Kidney (tissue), 22 donors: ENCODE measurements at places on chromosomes 1 and 21.
A peak's percentile ranks its signal among the peaks of the same experiment; 100 is the strongest.

- DNase-seq, result no peak
Measured at GRCh38 chr1:68278221-68278620, 45.9 kb upstream of the WLS start.

GRCh38 chr1:233695901-233696300, 82.0 kb downstream of the KCNK1 start:
- no peak for DNase-seq

DNA sequence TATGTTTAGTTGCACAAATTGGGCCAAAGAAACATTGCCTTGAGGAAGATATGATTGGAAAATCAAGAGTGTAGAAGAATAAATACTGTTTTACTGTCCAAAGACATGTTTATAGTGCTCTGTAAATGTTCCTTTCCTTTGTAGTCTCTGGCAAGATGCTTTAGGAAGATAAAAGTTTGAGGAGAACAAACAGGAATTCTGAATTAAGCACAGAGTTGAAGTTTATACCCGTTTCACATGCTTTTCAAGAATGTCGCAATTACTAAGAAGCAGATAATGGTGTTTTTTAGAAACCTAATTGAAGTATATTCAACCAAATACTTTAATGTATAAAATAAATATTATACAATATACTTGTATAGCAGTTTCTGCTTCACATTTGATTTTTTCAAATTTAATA, 43.0 kb downstream of the CD46 start:
- DNase-seq, result no peak

- DNase-seq, result no peak
Measured at GRCh38 chr1:39528082-39528481, 36.6 kb downstream of the BMP8A start.

DNA sequence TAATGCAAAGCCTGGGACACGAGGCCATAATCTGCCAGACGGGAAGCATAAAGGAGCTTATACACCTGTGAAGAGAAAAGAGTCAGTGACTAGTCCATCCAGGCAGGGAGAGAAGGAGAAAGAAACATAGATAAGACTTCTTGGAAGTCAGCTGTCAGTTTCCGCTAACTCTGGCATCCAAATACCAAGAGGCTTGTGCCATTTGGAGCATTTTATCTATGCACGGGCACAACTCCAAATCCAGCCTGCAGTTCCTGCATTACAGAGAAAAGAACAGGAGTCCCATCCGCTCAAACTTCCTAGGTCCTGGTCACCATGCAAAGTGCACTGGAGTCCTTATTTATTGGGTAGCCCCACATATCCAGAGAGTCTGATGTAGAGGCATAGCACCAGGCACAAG, 27.9 kb downstream of the SEC16B start:
- no peak for DNase-seq

GRCh38 chr1:17540255-17541001, 930 bp downstream of the ARHGEF10L start:
- DNase-seq, result peak; percentile 87

DNA sequence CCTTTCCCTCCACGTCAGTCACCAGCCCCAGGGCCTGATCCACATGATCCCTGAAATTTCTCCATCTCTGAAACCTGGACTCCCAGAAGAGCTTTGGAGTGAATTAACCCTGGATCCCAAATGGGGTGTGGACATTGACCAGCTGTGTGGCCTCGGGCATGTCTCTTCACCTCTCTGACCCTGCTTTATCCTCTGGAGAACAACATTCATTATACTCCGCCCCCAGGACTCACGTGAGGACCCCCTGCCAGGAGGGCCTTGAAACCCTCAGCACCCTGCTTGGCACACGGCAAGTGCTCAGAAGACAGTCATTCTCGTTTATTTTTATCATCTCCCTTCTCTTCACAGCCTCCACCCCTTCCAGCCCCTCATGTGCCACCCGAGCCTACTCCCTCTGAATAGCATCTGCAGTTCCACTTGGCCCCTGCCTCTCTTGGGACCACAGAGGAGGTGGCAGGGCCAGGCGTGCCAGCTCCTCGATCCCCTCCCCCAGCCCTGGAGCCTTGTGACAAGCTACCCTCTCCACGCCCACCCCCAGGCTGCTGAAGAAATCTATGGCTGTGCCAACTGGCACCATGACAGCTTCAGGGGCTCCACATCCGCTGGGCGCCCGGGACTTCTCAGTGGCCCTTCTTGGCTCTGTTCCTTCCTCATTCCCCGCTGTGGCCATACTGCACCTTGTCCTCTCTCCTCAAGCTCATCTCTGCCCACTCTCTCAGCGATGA, 18.0 kb downstream of the ADGRB2 start:
- peak; percentile 71 for DNase-seq

GRCh38 chr1:211133393-211133835, 534 bp downstream of the KCNH1 start:
- peak; percentile 75 for DNase-seq

DNA sequence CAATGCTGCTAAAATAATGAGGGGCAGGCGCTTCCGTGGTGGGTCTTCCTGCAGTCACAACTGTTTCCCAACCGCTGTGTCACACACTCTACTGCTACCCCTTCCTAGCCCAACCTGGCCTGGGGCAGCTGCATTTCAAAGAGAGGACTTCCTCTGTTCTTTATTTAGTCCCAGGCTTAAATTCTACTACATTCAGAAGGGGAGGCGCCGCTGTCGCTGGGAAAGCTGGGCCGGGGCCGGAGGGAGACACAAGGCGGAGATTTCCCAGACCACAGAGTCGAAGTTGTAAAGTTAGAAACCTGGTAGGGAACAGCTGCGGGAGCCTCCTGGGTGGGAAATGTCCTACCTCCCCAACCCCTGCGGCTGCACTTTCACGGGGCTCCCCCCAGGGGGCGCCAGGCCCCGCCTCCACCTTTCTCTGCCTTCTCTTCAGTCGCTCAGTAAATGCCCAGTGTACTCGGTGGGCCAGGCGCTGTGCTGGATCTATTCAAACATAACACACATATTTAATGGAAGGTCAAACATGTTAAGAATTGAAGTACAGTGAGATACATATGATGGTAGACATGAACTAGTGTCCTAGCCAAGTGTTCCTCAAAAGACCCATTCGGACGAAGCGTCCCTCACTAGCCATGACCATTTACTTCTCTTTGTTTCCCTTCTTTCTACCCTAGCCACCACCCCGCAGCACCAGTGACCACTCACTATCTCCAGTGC, 23.1 kb downstream of the DYRK3 start:
- DNase-seq, result no peak

DNA sequence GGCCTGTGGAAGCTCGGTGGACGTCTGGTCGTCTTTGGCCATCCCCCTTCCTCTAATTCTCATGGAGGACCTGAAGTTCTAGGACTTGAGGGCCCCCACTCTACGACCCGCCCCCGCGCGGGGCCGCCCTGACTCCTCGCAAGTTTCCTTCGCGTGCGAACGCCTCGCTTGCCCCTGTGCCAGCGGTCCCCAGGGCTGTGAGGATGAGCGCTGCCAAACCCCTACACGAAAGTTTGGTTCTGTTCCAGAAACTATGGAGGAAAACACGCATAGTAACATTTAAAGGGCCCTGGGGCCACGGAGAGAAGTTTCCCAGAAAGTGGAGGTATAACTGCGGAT, 304 bp upstream of the GNG12 start:
- no peak for DNase-seq

GRCh38 chr1:37475380-37476086, 1.2 kb downstream of the ZC3H12A start:
- peak; percentile 75 for DNase-seq

GRCh38 chr1:162667381-162668080, 35.3 kb downstream of the DDR2 start:
- no peak for DNase-seq

GRCh38 chr1:246786606-246787238, 62.5 kb downstream of the SCCPDH start:
- no peak for DNase-seq

GRCh38 chr1:171313319-171313834, 606 bp upstream of the FMO4 start:
- DNase-seq, result no peak

GRCh38 chr1:228009828-228010775, 3.3 kb downstream of the WNT3A start:
- peak; percentile 66 for DNase-seq

DNA sequence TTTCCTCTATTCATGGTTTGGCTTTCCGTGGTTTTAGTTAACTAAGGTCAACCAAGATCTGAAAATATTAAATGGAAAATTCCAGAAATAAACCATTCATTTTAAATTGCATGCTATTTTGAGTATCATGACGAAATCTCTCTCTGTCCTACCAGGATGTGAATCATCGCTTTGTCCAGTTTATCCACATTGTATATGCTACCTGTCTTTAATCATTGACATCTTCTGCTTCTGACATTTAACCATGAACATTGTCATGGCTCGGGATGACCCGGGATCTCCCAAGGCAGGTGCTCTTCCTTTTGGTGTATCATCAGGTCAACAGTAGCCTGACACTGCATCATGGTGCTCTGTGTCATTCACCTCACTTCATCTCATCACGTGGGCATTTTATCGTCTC, 125.5 kb upstream of the HNRNPU start:
- no peak for DNase-seq

DNA sequence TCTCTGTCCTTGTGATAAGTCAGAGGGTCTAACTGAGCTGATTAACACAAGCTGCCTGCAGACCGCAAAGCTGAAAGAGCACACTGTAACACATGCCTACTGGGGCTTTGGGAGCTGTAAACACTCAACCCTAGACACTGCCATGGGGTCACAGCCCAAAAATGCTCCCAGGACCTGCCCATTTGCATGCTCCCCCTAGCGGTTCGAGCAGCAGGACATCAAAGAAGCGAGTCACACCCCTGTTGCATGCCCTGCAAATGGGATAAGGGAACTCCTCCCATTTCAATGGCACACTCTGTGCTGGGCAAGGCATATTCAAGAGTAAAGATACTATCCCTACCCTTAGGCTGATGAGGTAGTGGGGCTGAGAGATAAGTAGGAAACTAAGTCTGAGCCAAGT, 22.8 kb downstream of the LCE3E start:
- DNase-seq, result no peak

DNA sequence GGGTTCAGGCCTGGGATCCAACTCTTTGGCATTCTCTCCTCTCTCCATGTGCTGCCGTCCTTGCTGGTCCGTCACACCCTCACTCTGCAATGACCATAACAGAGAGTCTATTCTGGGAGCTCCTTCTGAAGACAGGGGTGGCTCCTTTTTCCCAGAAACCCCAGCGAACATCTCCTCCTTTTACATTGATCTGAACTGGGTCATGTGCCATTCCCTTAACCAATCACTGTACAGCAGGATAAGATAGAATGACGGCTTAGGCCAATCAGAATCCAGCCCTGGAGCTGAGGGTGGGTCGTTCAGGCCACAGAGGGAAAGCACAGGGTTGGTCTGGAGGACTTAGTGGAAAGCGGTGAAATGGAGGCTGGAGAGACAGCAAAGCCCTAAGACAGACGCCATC, 740.1 kb downstream of the MATN1 start:
- DNase-seq, result no peak

DNA sequence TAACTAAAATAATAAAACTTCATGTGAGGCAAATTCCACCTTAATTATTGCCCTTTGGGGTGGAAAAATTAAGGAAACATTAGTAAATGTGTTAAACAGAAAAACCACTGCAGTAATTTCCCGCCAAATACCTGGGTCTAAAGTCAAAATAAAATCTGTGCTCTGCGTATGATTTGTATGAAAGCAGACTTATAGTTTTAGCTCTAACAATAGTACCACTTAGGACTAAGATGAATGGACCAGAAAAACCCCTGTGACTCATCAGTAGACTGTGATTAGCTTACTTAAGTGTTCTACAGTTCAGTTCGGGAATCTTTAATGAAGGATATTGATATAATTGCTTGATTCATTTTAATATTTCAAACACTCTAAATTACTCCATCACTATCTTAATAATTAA, 23.3 kb upstream of the C1orf105 start:
- no peak for DNase-seq

GRCh38 chr1:231040019-231040799, at the start of gene FAM89A:
Gene FAM89A (minus strand): TSS chr1:231040254. CDS start chr1:231040211, 43 bp downstream.
- peak; percentile 44 for DNase-seq

DNA sequence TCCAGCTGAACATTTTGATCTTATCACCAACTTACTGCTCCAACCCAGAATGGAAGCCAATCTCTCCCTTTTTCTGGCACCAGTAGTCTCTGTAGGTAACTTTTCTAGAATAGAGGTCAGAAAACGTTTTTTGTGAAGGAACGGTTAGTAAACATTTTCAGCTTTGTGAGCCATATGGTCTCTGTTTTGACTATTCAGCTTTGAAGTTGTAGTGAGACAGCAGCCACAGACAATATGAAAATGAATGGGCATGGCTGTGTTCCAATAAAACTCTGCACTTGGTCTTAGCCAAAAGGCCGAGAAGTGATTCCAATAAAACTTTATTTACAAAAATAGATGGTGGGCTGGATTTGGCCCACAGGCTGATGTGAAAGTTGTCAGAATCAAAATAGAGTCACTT, 28.9 kb downstream of the MAP10 start:
- no peak for DNase-seq

GRCh38 chr21:46620846-46621245, 14.6 kb upstream of the PRMT2 start:
- DNase-seq, result no peak

- no peak for DNase-seq
Measured at GRCh38 chr1:234735476-234735875, 125.5 kb upstream of the IRF2BP2 start.

DNA sequence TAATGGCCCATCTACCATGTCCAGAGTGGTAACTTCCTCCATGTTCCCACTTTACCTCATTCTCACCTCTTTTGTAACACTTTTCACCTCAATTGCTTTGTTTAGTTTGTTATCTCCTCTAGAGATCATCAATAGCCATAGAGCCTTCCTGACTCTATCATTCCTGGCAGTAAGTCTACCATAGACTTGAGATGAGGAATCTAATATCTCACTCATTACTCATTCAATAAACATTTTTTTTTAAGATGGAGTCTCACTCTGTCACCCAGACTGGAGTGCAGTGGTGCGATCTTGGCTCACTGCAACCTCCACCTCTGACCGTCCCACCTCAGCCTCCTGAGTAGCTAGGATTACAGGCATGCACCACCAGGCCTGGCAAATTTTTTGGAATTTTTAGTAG, 7.1 kb downstream of the NMNAT2 start:
- no peak for DNase-seq

DNA sequence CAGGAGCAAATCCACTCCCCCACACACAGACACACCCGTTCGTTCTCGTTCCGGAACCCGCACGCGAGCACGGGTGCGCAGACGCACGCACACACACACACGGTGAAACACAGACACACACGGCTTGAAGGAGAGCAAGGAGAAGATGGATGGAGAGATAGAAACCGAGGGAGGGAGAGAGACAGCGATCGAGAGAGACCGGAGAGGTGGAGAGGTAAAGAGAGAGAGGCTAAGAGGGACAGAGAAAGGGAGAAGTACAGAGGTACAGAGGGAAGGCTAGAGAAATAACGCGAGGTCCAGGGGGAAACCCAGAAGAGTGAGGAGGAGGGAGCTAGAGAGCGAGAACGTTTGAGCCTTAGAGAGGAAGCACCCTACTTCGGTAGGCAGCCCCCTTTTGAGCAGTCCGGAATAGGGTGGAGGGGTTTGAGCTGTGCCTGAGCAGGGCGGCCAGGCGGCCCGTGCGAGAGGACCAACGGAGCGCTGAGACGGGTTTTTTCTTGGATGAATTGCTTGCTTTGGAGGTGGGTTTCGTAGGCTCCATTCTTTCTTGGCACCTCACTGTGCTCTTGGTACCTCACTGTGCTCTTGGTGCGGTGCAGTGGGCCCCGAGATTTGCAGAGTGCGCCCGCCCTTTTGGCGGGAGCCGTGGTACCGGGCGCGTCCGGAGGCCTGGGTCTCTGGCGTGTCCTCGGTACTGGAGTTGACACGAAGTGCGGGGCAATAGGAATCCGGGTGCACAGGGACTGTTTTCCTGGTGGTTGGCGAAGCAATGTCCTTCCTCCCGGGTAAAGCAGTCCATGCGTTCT, 88.4 kb upstream of the RHOU start:
- DNase-seq, result peak; percentile 19

GRCh38 chr1:30108186-30108585, 615.2 kb downstream of the MATN1 start:
- DNase-seq, result no peak
